ENCODE measurements at places on chromosomes 7 and 10.

DNA sequence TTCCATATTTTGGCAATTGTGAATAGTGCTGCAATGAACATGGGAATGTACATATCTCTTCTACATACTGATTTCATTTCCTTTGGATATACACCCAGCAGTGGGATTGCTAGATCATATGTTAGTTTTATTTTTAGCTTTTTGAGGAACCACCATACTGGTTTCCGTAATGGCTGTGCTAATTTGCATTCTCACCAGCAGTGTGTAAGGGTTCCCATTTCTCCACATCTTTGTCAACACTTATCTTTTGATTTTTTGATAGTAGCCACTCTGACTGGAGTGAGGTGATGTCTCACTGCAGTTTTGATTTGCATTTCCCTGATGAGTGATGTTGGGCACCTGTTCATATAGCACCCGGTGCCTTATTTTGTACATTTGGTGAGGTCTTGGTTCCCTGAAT lies 519.6 kb downstream of the REEP3 start:
- no peak for DNase-seq

DNA sequence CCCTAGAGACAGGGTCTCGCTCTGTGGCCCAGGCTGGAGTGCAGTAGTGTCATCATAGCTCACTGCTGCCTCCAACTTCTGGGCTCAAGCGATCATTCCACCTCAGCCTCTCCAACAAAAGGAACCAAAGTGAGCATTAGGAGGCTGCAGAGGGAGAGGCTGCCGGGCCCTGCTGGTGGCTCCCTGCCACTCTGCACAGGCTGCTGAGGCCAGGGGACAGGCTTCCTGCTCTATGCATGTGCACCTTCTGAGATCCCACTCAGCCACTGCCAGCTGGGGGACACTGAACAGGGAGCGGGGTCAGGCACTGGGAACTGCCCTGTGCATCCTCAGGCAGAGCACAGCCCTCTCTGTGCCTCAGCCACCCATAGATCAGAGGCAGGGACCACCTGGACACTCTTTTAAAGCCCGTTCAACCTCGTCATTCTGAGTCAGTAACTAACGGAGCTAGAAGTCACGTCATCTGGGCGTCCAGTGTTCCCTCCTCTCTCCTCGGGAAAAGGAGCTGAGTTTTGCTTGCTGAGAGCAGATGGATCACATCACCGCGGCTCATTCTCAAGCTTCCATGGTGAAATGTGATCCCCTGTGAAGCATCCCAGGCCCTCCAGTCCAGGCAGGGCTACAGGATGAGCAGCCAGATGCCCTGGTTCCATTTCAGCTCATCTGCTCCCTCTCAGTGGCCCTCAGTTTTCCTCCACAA lies 109.6 kb downstream of the MYL10 start:
- DNase-seq, result no peak

DNA sequence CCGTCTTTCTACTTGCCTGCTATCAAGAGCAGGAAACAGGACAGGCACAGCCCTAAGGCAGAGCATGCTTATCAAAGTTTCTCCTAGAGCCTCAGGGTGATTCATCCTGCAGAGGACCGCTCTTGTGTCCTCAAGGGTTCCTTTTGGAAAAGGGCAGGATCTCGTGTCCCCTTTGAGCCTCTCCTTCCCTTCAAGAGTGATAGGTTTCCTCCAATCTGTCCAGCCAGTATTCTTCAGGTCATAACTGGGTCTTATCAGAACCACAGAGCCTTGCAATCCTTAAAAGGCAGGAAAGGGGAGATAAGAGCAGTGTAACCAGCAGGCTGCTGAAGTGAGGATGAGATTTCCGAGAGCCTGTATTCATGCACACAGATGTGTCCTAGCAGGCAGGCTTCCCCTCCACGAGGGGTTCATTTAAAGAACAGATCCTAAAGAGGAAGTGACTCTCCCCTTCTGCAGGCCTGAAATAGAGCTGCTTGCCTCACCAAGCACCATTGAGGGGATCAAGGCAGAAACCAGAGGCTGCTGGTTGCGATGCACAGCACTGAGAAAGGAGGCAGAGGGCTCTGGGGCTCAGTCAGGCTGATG lies 90.5 kb upstream of the SVIL start:
- no peak for DNase-seq

DNA sequence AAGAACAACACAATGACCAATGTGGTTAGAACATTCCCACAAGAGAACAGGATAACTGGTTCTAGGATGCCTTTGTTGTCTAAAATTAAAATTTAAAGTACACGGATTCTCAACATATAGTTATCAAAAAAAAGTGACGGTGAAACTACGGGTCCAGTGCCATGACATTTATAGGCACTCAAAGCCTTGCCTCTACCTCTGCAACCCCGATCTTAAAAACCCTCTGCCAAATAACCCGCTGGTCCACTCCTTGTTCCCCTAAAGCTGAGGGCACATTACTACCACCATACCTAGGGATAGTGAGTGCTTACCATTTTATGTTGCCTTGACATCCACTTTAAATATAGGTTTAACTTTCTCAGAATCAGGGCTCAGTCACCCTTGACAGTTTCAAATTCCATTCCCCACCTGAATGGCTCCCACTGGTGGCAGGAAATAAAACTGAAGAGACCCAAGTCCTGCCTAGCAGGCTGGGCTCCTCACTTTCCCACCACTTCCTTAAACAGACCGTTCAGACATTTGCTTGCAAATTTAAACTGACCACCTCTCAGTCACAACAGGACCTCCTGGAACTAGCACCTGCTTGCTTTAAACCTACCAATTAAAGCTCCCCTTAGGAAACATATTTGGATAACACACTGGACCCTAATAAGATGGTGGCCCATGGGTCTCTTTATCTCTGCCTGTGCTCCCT lies 169.9 kb upstream of the ASAH2 start:
- DNase-seq, result peak; percentile 35

- peak; percentile 44 for DNase-seq
Measured at GRCh38 chr7:101507791-101508252, 121.3 kb downstream of the MYL10 start.

- DNase-seq, result no peak
Measured at GRCh38 chr10:80320377-80320776, 30.9 kb upstream of the MAT1A start.

DNA sequence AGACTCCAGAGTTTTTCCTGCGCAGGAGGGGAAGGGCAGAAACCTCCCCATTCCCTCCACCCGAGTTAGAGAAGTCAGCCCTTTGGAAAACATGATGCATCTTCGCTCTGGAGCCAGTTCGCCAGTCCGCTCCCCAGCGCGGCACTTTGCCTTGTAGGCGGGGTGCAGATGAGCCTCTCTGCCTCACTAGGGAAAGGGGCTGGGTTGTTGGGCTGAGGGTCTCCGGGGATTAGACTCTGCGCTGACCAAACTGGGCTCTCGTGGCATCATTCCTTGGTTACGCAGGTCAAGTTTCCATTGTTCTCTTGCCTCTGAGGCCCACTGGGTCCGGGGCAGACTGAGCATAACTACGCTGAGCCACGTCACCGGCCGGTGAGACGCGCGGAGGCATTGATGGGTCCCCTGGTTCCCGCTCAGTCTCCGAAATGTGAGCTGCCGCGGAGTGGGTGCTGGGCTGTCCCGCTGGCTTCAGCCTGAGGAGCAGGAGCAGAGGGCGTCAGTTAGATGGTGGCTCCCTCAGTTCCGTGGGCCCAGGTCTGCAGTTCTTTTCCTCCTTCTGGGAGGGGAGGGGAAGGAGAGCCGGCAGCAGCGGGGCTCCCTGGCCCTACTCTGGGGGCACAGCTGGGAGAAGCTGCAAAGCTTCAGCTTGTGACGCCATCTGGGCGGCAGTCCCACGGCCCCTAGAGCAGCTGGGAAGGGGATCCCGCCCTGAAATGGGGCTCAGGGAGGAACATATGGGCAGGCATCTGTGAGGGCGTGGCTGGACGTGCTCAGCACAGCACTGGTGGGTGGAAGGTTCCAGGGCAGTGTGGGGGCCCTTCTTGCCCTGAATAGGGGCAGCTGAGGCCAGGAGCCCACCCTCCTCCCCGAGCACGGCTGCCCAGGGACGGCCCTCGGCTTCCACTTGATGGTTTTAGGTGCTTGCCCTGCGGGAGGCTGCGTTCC lies 121.3 kb upstream of the BTBD16 start:
- DNase-seq, result no peak

DNA sequence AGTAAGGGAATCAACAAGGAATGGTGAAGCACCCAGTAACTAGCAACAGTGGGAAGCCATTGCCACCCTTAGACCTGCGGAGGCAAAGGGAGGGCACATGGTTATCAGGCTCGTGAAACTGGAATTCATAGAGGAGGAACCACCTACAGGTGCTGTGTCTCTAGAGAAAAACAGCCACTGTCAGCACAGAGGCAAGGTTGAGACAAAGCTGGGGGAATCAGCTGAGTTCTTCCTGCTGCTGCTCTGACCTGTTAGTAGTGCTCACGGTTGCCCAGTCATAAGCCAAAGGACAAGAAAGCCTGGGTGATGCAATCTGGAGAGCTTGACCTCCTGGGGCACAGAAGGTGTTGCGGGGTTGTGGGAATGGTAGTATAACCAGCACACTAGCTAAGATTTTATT lies 110.1 kb downstream of the TPST1 start:
- no peak for DNase-seq

GRCh38 chr7:91397096-91397495 lies 132.9 kb downstream of the FZD1 start:
- no peak for DNase-seq

GRCh38 chr10:120336911-120337540 lies 120.0 kb upstream of the PLPP4 start:
- peak; percentile 3 for DNase-seq

GRCh38 chr7:27161214-27161720 lies 4.1 kb downstream of the HOXA9 start:
- no peak for DNase-seq

DNA sequence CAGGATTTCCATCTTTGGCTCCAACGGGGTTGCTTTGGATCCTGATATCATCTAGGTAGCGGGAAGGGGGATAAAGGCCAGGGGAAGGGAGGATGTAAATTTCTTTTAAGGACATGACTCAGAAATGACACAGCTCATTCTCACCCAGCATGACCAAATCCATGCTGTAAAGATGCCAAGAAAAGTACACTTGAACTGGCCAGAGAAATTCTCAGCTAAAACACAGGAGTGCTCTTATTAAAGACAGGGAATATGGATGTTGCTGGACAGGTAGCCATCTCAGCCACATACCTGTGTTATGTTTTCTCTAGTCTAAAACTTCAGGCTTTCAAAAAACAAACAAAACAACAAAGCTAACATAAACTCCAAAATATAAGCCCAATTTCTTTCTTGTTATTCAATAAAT lies 68.3 kb downstream of the NAMPT start:
- peak; percentile 62 for DNase-seq

- DNase-seq, result no peak
Measured at GRCh38 chr10:94357193-94357592, 5.5 kb downstream of the NOC3L start.
